Tongue (tissue), 3 donors: ENCODE measurements at places on chromosomes 12 and 14.

- DNase-seq: no peak
Measured at GRCh38 chr14:22593189-22593588, 4.2 kb upstream of the DAD1 start.

GRCh38 chr14:60101786-60102185 lies 10.1 kb downstream of the PCNX4 start:
- DNase-seq: no peak

DNA sequence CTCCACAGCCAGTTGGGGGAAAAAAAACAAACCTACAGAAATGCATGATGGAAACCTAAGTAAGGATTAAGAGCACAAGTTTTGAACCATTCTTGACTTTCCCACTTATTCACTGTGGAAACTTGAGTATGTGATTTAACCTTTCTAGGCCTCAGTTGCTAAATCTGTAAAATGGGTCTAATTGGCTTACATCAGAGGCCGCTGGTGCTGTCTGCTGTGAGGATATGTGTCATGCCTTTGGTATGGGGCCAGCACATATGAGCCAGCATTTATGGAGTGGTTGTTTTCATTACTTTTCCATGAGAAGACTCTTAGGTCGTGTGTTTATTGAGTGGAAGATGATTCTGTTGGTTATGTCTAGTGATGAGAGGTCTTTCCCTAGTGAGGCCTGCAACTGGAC lies 102.4 kb downstream of the ESR2 start:
- no peak for DNase-seq

GRCh38 chr14:91036741-91037469 lies 23.5 kb downstream of the RPS6KA5 start:
- DNase-seq: no peak

DNA sequence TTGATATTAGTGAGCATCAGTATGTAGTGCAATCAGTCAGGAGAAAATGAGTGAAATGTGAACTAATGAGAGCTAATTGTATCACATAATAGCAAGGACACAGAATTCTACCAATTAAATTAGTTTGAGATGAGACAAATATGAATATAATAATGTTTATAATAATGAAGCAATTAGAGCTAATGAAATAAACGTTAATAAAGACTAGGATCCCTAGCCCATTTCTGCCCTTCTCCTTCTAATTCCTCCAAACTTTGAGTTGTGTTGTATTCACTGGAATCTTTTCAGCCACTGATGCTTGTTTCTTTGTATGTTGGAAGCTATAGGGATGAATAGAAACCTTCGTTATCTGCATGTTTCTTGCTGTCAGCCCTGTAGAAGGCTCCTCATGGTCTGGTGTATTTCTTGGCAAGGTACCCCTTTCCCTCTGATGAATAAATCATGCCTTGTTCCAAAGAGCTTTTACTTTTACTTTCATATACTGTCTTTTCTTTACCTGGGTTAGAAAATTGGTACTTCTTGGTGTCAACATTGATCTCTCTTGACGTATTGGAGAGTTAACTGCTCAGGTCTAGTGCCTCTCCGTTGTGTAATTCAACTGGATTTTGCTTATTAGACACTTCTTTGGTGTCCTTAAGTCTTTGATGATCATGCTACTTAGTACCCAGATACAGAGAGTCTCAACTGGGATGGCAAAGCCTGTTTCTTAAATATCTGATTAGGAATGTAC lies 154.8 kb downstream of the PTCSC3 start:
- DNase-seq: no peak

- no peak for DNase-seq
Measured at GRCh38 chr14:73665130-73665529, 20.3 kb downstream of the DNAL1 start.

- peak; percentile 43 for DNase-seq
Measured at GRCh38 chr14:99899578-99900178, 106.5 kb downstream of the EML1 start.

DNA sequence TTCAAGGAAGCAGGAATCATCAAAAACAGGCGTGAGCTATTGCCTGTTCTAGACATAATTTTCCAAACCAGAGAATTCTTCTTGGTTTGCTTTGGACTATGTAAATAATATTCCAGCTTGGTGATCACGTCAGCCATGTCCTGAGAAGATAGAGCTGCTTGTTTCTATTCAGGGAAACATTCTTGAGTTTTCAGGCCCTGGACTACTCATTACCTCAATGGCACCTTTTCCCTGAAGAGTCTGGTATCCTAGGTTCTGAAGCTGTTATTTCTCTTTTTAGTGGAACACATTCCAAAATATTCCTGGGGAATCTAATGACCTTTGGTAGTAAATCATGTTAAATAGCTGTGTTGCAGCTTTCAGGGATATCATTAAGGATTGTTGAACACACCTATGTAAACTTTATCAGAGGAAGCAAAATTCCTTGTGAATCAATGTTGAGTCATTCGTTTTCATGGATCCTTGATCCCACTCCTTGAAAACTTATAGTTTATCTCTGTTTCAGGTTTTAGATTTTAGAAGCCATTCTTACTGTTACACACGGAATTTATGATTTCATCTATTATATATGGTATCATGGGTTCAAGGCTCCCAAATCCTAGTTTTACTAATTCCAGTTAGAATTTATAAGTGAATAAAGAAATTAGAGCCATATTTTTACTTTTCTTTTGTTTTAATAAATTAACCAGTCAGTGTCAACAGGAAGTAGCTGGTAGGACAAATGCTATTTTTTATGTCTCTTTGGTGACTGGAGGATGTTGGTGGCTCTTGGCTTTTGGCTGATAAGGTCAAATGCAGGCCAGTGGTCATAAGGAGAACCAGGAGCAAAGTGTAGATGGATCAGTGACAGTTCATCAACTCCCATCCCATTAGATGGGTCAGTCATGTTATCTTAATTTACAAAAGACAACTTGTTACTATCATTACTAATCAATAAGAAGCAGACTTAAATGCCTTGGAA lies 380.1 kb downstream of the ZFP36L1 start:
- no peak for DNase-seq

GRCh38 chr14:95206534-95206933 lies 49.2 kb upstream of the DICER1 start:
- no peak for DNase-seq

DNA sequence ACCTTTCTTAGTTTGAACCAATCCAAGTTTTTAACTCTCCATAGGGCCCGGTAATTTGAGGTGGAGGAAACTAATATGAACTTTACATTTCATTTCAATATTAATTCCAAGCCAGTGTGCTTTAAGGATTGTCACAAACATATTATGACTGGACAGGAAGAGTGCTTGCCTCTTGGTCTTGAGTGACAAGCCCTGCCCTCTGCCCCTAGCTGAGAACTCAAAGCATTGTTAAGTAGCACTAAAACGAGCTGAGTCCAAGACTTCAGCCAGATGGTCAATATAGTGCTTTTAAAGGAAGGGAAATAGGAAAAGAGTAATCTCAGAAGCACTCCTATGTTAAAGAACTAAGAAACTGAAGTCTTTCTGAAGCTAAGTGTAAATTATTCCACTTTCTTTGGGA lies 17.1 kb downstream of the TRMT5 start:
- no peak for DNase-seq

DNA sequence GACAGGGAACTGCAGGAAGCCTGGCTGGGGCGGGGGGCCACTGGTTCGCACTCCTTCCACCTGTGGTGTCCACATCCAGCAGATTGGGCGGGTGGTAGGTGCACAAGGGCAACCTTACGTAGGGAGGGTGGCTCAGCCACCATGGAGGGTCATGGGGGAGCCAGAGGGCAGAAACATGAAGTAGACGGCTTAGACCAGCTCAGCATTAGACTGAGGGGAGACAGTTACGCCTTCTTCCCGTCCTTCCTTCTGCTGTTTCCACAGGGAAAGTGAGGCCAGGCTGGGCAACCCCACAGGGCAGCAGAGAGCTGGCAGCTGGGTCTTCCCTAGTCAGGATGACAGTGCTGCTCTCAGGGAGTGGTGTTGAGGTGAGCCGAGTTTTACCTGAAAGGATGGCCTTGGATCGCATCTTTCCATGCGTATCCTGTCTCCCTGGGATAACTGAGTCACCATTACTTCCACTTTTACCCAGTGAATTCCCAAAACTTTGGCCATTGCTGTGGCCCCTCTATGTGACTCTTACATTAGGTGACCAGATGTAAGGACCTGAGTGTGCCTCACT lies 170.0 kb upstream of the GZMB start:
- DNase-seq: no peak

DNA sequence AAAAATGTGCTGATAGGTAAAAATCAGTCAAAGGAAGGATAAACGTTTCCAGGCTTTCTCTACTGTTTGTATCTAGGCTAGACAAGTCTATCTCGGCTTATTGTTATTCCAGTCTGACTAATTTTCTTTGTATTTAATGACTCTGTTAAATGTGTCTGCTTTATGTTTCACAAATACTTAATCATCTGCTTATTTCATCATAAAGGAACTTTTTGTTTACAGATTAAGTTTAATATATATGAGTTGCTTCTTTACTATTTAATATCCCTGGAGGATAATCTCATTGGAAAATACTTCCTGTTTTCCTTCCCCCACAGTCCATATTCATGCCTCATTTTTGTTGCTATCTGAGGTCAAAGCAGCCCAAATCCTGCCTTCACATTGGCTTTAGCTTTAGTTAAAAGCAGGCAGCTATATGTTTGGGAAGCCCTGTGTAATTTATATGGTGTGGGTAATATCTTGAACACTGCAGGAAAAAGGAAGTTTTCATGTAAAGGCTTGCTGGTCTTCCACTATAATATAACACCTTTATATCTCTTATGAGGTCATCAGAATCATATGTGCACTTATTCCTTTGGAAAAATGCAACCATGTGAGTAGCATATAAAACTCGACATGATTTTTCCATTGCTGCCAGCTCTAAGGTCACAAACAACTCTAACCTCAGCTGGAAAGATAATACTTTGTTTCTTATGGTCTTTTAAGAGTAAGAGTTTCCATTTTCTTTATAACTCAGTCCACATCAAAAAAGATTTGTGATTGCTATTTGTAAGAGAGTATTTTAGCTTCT lies 76.8 kb downstream of the ALX1 start:
- no peak for DNase-seq

DNA sequence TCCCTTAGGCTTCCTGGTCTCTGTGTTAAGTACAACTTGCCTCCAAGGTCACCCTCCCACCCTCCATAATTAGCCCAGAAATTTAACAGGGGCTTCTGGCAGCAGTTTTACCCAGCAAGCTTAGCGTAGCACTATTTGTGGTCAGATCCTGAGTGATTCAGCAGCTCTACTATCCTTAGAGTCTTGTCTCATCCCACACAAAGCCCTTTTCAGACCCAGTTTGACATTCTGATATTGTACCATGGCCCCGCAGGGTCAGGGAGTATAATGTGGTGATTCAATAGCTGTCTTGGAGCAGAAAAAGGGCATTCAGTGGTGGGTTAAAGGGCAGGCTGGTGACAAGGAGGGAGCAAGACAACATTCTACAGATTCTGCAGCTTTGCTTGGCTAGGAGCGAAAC lies 153.8 kb upstream of the DDHD1 start:
- DNase-seq: peak; percentile 45

- no peak for DNase-seq
Measured at GRCh38 chr14:58491593-58491992, 64.1 kb downstream of the KIAA0586 start.

DNA sequence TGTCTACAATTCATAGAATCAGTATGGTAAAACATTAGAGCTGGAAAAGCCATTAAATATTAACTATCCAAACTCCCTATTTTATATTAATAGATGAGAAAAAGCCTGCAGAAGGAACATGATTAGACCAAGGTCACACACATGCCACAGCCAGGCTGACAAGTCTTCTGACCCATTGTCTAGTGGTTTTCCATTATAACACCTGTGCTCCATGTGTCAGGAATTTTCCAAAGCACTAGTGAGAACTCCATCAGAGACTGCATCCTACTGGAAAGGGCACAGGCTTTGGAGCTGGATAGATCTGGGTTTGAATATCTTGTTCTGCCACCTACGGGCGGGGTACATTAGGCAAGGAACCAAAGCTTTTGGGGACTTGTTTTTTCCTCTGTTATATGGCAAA lies 325.5 kb downstream of the RAD51B start:
- DNase-seq: peak; percentile 18

DNA sequence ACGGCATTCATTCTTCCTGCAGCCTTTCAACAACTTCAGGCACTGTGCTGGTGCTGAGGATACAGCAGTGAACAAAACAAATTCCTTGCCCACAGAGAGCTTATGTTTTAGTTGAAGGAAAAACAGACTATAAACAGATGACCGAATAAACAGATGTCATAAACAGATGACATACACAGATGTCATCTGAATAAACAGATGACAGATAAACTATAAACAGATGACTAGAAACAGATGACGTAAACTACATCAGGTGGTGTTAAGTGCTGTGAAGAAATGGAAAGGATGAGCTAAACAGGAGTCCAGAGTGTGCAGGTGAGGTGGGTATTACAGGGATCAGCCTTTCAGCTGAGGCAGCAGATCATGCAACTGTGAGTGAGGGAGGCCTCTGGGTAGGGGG lies 80.9 kb downstream of the FAR2 start:
- DNase-seq: no peak
